ENCODE measurements at places on chromosomes 11 and 22. TPM values are rescaled to one million over a fixed set of nuclear protein-coding genes. Genes with fewer than 3 reads are reported as not detected.

OR10D3 gene
- total RNA-seq, result not detected

KCNJ5 gene
- 0.51 TPM for total RNA-seq

MOGAT2 gene
- not detected for total RNA-seq

ZNF214 gene
- 9.9 TPM for total RNA-seq

FGF4 gene
- total RNA-seq, result not detected

TAF6L gene
- 16.7 TPM for total RNA-seq

DDTL gene
- total RNA-seq, result 2.1 TPM

HORMAD2 gene
- not detected for total RNA-seq

GRAMD1B gene
- total RNA-seq, result 0.26 TPM

MRGPRX3 gene
- not detected for total RNA-seq

TMPRSS13 gene
- total RNA-seq, result not detected

BATF2 gene
- total RNA-seq, result 2.1 TPM

PGA3 gene
- total RNA-seq, result 4.3 TPM

GRM5 gene
- total RNA-seq, result under 0.01 TPM

EFEMP2 gene
- total RNA-seq, result 74.0 TPM

OR8D1 gene
- not detected for total RNA-seq

RNF26 gene
- 7.1 TPM for total RNA-seq

DGAT2 gene
- total RNA-seq, result 2.3 TPM
